ENCODE measurements at places on chromosomes 16 and 17.

DNA sequence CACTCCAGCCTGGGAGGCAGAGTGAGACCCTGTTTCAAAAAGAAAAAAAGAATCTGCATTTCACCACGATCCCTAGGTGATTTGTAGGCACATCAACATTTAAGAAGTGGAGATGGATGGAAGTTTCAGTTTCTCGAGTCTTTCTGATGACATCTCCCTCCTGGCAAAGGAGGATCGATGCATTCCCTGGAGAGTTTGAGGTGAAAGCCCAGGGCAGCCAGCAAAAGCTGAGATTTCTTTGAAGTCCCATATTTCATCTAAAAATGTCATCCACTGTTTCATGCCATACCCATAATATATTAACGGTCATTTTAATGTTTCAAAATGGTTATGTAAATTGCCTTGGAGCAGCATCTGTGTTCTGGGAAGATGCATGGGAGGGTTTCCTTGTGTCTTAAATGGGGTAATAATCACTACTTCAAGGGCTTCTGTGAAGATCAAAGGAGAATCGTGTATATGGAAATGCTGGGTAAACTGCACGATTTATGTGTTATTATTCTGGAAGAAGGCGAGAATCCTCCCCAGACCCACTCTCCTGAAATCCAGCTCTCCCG, 63.4 kb downstream of the KATNIP start:
- no peak for DNase-seq

DNA sequence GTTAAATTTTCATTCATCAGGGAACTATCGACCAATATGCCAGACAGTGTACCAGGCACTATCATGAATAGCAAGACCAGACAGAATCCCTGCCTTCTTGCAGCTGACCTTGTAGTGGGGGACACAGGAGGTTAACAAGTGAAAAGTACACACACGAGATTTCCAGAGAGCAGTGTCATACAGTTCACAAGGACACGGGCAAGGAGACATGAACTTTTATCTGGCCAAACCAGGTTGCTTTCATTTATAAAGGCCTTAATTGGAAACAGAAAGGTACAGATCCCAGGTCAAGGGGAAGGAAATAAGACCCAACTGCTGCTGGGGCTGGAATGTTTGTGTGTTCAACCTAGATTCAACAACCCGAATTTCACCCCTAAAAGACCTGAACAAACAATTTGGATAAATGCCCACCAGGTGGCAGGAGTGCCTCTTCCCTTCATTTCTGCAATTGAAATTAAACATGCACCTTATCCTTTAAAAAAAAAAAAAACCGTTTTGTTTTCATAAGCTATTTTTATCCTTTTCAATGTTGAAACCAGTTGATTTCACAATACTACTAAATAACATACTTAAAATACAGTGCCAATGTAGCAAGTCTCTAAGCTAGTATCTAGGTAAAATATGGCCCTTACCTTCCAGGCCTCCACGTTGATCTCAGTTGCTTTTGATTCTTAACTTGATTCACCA, 65.9 kb downstream of the EMP2 start:
- DNase-seq, result no peak

GRCh38 chr17:47131761-47132160, 57.3 kb downstream of the CDC27 start:
- DNase-seq, result no peak

DNA sequence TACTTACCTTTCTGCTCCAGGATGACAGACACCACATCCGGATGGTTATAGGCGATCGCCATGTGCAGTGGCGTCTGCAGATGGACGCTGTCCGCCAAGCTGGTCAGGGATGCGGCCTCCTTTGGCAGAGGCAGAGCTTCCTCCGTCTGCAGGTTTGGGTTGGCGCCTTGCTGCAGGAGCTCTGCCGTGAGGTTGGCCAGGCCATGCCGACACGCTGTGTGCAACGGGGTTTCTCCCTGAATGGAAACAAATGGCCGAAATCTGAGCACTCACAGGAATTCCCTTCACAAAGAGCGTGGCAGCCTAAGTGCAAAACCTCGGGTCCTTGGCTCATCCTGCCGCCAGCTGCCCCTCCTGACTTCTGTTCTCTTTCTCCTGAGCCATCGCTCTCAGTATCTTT, 41.8 kb downstream of the CYB5D2 start:
- no peak for DNase-seq
